Thoracic aorta (tissue), 2 donors: ENCODE measurements at places on chromosomes 13 and 19.

GRCh38 chr13:24307211-24308067 lies 1.9 kb upstream of the C1QTNF9 start:
- DNase-seq = no peak

- no peak for DNase-seq
Observed at GRCh38 chr13:64680739-64681138, 2549.4 kb downstream of the PCDH9 start.

DNA sequence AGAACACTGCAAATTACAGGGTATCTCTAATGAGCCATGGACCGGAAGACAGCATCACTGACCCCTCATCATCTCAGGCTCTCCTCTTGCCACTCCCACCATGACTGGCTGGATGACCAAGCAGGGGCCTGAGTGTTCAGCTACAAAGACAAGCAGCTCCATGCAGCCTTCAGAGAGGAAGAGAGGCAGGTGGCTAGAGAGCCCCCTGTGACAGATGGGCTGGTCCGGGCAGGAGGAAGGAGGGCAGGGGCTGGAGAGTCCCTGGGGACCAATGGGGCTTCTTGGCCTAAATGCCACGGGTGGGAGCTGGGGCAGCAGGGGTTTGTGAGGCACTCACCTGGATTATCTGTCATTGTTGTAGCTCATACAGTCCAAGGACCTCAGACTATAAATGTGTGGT lies 12.8 kb upstream of the RASA3 start:
- no peak for DNase-seq

- no peak for DNase-seq
Observed at GRCh38 chr19:55368701-55369563, 1.3 kb downstream of the IL11 start.

DNA sequence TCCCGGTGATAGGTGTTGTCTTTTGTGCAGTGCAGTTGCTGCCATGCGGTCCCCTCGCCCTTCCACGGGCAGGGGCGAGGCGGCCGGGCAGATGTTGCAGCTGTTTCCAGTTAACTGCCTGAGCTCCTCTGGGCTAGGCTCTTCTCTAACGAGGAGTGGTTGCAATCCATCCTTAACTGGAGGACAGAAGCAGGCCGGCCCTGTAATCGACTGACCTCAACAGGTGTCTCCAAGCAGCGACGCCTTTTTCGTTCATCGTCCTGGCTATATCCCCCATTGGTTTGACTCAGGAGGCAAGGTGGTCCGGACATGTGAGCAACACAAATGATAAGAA lies 1.9 kb upstream of the TSC22D1 start:
- DNase-seq = no peak

DNA sequence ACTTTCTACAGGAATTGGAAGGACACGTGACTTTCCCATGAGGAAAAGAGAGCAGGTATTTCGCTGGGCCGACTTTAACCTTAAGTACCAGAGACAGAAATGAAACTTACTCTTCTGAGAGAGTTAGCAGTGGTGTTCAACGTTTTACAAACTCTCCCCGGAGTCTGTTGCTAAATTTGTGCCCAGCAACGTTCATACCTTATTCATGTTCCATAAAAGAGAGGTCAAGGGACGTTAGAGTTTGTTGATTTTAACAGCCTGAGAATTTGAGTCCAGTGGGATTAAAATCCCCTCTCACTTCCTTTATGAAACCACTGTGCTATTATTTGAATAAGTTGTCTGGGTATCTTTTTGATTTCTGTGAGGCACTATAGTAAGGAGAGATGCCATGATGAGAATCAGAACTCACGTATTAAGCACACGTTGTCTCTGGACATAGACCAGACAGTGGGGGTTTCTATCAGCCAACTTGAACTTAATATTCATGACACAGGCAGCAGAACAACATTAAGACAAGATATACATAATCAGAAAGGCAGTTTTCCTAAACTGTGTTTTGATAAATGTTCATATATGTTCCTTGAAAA lies 33.4 kb downstream of the SPRY2 start:
- no peak for DNase-seq

DNA sequence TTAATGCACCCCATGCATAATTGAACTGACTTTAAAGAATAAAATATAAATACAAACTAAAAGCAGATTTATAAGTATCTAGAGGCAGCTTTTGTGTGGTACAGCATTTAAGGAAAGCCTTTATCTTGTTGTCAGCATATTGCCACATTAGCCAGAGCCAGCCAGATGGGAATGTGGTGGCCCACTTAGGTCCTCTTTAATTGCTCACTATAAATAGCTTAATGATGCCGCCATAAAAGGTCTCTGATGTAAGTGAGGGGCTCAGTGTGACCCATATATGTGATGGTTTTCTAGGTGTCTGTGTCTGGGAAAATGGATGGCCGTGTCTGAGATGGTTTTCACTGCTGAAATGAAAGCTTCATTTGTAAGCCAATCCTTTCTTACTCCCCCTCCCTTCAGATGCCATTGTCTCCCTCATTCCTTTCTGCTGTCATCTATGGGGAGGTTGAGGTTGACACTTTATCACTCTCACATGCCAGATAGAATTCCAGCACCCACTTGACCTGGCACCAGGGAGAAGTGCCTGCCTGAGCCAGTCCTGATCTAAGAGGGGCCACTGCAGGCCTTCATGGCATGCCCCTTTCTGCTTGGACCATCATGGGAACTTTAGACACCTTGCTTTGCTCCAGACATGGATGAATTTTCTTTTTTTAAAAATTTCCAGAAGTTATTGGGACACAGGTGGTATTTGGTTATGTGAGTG lies 135.3 kb downstream of the MTUS2 start:
- DNase-seq = no peak

- DNase-seq = no peak
Observed at GRCh38 chr13:75470676-75471075, 11.3 kb downstream of the TBC1D4 start.

GRCh38 chr13:78129359-78129758 lies 210.7 kb upstream of the EDNRB start:
- DNase-seq = no peak

DNA sequence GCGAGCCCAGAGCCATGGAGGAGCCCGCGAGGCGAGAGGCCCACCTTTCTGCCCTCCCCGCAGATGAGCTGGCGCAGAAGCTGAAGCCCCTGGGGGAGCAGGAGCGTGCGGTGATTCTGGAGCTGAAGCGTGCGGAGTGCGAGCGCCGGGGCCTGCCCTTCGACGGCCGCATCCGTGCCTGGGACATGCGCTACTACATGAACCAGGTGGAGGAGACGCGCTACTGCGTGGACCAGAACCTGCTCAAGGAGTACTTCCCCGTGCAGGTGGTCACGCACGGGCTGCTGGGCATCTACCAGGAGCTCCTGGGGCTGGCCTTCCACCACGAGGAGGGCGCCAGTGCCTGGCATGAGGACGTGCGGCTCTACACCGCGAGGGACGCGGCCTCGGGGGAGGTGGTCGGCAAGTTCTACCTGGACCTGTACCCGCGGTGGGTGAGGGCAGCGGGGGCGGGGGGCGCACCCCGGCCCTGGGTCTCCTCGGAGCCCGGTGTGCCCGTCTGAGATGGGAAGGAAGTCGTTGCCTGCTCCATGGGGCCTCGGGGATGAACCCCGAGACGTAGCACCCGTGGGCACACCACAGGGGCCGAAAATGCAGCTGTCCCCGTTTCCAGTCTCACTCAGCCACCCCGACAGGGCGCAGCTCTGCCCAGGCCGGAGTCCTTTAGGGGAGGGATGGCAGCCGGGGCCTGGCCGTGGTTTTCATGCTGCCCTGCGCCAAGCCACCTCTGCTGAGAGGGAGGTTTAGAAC lies 12.1 kb upstream of the ZNF554 start:
- DNase-seq = no peak

DNA sequence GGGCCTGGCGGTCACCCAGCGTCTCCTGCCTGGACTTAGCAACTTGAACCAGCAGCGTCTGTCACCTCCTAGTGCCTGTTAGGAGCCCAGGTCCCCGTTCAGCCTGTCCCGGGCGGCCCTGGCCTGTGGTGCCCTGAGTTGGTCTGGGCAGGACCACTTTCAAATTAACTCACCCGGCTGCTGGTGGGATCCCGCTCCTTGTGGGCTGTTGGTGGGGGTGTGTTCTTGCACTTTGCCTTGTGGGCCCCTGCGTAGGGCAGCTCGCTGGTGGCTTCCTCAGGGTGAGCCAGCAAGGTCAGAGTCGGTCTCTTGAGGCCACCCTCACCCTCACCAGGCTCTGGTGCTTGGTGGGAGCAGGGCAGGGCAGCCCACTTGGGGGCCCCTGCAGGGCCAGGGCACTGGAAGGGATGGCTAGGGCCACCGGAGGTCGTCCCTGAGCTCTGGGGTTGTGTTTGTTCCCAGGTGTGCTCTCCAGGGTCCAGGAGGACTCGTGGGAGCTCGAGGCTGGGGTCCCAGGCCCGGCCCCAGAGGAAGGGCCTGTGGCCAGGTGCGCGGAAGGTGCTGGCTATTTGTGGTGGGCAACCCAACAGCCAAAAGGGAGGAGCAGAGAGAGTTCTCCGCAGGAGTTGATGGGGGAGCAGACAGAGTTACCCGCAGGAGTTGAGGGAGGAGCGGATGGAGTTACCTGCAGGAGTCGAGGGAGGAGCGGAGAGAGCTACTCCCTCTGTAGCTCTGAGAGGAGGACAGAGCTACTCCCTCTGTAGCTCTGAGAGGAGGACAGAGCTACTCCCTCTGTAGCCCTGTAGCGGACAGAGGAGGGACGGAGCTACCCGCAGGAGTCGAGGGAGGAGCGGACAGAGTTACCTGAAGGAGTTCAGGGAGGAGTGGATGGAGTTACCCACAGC lies 16.9 kb downstream of the TFDP1 start:
- no peak for DNase-seq

- DNase-seq = peak; percentile 63
Observed at GRCh38 chr19:48469289-48469881, at the start of gene CYTH2. Gene CYTH2 (plus strand): TSS chr19:48469369. CDS start chr19:48469508, 139 bp downstream.

GRCh38 chr13:77423296-77423695 lies 96.4 kb upstream of the MYCBP2 start:
- DNase-seq = no peak

- no peak for DNase-seq
Observed at GRCh38 chr13:101298517-101298916, 117.8 kb downstream of the NALCN start.

- DNase-seq = no peak
Observed at GRCh38 chr13:32316501-32316900, 1.2 kb downstream of the BRCA2 start.

GRCh38 chr13:44052780-44053184 lies 173.1 kb downstream of the LACC1 start:
- DNase-seq = peak; percentile 7
